Cortex of kidney (tissue), 1 donor: ENCODE measurements at places on chromosomes 3 and 15.

- DNase-seq = no peak
Observed at GRCh38 chr3:79187426-79187825, 580.4 kb downstream of the ROBO1 start.

DNA sequence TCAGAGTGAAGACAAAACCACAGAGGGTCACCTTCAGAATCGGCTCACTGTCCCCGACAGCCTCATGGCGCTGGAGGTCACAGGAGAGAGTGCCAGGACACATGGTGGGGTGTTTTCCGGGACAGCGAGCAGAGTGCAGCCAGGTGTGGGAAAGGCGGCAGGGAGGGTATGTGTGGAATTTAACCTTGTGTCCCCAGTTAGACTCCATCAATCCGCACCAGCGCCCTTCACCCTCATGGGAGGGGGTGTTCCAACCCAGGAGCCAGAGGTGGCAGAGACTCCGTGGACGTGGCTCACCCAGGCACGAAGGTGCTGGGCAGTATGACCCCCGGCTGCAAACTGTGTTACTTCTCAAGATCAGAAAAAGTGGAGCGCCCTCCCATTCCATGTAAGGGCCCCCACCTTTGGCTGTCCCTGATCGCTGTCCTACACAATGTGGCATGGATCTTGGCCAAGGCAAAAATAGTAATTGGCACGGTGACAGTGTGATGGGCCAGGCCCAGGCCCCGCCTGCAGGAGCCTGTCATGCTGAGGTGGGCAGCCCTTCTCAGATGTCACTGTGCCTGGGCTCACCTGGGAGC, 190.3 kb downstream of the XXYLT1 start:
- DNase-seq = no peak

DNA sequence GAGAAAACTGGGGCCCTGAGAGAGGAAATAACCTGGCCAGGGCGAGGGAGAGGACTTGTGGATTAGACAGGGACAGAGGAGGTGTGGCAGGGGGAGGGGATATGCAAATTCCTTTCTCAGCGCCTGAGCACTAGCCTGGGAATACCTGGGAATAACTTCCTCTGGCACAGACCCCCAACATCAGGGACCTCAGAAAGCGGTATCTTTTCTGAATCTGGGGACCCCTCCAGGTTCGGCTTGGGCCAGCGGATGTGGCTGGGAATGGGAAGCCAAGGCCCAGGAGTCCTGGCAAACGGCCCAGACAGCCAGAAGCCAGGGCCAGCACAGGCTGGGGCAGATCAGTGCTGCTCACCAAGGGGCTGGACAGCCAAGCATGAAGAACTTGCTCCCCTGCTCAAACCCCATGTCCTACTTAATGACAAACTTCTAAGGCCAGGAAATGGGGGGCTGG, 9.2 kb upstream of the ACSBG1 start:
- no peak for DNase-seq

DNA sequence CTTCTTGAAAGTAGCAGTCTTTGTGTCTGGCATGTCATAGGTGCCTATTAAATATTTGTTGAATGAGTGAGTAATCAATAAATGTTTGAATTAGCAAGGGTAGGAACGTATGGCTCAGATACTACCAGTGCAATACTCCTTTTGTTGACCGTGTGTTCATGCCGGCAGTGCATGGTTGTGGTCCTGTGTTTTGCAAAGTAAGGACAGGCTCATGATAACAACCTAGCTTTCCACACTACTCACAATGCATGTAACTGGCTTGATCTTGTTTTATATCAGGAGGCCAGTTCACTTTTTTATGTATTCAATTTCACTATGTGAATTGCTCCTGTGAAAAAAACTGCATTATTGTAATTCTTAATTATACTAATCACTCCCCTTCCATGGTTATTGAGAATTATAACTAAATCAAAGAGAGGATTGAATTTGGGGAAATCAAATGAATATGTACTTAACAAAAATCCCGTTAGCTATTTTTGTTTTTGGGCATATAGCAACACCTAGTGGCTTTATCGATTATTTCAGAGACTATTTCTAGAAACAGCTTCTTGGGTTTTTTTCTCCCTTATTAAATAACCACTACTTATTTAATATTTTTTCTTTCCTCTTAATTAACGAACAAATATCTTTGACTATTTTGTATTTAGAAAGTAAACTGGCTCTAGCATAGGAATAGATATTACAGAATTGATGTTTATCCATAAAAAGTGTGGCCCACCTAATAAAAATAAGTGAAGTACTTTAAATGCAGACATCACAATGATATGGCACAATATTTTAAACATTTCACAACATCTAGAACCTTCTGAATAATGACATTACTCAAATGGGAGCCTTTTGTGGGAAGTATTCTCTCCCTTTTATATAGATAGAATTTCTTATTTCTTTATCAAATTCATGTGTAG, 218.5 kb downstream of the BBX start:
- DNase-seq = no peak

DNA sequence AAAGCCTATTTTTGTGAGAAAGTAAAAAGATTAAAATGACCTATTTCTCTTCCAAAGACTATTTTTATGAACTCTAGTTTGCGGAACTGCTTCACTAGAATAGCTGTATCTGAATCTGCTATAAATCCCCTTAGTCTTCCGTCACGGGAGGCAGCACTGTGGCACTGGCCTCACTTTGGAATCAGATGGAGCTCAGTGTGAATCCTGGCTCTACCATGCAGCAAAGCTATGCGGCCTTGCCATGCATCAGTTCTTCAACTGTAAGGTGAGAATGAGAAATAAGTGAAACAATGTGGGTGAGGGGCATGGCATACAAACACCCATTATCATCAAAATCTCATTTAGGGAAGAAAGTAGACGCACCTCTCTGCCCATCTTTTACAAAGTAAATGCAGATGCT, 27.5 kb upstream of the CSPG5 start:
- no peak for DNase-seq

- DNase-seq = no peak
Observed at GRCh38 chr3:89245612-89246011, 138.2 kb downstream of the EPHA3 start.

DNA sequence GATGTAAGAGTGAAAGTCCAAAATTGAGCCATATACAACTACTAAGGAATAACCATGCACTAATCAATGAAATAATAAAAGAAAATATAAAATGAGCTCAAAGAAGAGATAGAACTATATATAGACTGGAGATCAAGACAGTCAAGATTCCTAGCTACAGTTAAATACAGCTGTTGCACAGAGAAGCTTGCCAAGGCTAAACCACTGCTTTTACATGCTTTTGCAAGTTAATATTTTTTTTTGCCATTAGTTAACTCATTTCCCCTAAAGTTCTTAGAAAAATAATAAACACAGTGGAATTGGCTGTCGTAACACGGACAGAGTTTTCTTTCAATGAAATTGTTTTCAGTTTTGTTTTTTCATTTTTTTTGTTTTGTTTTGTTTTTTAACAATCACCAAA, 123.0 kb downstream of the VGLL3 start:
- no peak for DNase-seq

GRCh38 chr3:55819005-55819404, 331.9 kb upstream of the WNT5A start:
- no peak for DNase-seq

GRCh38 chr3:181066143-181067087, 76.9 kb upstream of the DNAJC19 start:
- no peak for DNase-seq

GRCh38 chr3:123412811-123413604, 35.9 kb downstream of the ADCY5 start:
- DNase-seq = no peak

GRCh38 chr3:117820658-117821299, 1111.2 kb downstream of the TUSC7 start:
- no peak for DNase-seq

DNA sequence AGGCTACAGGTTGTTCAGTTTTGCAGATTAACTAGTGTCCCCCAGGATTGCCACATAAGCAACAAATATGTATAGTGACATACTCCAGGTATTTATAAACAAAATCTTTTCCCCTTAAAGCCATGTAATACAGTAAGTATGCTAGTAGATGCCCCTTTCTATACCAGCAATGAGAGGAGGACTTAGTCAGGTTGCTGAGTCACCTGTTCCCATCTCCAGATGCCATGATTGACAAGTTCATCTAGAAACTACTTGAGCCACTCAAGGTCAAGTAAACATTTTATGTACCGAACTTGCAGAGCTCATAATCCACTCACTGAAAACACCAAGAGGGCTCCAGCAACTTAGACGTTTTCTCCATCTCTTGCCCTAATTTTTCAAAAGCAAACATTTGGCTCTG, 18.2 kb downstream of the SLC9A9 start:
- DNase-seq = no peak

GRCh38 chr3:130820976-130821375, 72.9 kb upstream of the ATP2C1 start:
- DNase-seq = no peak

GRCh38 chr3:167936019-167936418, 159.7 kb downstream of the GOLIM4 start:
- DNase-seq = no peak

DNA sequence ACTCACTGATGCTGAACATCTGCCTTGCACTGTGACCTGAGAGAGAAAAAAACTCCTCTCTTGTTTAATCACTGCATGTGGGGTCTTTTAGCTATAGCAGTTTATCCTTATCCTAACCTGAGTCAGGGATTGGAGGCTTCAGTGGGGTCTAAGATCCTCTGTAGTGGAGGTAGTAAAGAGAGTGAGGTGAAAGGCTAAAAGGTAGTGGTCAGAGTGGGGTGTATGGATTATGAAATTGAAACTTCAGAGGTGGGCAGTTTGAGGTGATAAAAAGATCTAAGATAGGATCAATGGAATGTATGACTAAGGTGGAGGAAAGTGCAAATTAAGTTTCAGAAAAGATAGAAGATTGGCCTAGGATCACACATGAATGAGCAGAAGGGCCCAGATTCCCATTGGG, 36.5 kb downstream of the DET1 start:
- no peak for DNase-seq

- no peak for DNase-seq
Observed at GRCh38 chr3:122560680-122561079, 3.4 kb downstream of the PARP9 start.

DNA sequence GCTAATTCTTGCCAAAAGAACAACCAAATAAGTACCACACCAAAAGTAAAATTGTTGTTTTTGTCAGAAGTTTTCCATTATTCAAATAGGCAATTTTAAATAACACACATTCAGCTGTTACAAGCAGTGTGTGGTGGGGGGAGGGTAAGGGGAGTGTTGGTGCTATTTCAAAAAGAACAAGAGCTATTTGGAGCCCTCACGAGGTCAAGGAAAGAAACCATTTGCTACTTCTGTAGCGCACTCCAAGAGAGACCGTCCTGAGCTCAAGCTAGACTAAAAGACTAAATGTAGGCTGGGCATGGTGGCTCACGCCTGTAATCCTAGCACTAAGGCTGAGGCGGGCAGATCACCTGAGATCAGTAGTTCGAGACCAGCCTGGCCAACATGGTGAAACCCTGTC, 21.2 kb upstream of the IGF2BP2 start:
- no peak for DNase-seq

DNA sequence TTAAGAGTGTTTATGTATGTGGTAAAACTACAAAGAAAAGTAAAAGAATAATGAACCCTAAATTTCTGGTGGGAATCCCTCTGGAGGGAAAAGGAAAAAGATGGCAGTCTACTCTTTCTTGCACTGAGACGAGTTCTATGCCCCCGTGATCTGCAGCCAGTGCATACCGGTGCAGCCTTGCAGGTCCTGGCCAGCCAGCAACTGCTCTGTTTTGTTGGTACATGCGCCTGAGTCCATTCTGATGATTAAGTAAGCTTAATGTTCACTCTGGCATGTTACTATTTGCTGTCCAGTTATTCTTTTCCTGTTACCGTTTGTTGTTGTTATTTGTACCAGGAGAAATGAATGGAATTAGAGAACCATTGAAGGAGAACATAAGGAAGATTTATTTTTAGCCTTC, 95.1 kb upstream of the TMC3 start:
- no peak for DNase-seq

DNA sequence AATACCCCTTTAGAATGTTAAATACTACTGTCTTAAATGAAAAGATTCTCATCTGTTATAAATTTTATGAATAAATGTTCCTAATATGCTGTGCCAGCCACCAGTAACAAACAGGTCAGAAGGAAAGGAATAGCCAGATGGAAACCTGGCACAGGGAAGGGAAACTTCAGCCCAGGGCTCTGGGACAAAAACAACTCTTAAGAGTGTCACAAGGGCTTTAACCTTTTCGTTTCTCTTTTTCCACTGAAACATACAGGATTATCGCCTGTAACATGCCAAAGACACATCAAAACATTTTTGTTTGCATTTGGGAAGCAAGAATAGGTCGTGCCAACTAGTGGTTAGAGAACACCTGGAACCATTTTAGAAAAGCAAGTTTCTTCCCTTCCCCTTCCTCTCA, 109.0 kb upstream of the NEDD4 start:
- DNase-seq = no peak

DNA sequence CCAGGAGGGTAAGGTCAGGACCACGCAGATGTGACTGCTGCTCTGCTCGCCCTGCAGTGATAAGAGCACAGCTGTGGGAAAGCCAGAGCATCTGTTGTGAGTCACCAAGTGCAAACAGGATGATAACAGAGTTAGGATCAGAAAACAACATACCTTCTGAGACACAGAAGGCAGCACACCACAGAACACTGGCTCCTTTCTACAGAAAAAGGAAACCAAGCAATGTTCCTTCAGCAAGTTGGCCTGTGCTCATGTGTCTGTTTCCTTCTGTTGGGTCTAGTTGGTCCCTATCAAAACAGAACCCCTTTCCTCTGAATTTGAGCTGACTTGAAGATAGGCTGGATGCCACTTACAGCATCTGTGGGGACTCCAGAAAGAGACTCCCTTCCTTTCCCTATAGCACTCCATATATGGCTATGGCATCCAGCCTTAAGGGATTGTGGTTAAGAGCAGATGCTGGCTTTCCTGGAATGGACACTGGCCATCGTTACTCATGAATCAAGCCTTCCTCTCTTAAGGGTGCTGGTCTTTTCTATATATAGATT, 440.7 kb upstream of the THBS1 start:
- no peak for DNase-seq

DNA sequence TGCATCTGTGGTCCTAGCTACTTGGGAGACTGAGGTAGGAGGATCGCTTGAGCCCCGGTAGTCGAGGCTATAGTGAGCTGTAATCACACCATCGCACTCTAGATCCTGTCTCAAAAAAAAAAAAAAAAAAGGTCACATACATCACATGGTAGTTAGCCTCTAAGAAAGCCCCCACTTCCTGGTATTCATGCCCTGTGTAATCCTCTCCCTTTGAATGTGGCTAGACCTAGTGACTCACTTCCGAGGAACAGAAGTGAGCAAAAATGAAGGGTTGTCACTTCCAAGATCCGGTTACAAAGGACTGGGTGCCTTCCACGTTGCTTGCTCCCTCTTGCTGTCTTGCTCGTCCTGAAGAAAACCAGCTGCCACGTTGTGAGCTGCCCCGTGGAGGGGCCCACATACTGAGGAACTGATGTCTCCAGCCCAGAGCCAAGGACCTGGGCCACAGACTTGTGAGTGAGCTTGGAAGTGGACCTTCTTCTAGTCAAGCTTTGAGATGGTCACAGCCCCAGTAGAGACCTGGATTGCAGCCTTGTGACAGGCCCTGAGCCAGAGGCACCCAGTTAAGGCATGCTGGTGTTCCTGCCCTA, 12.6 kb upstream of the LCTL start:
- DNase-seq = no peak

- DNase-seq = no peak
Observed at GRCh38 chr3:43921056-43921648, 230.4 kb downstream of the ABHD5 start.
